ENCODE measurements at places on chromosomes 7 and 10. TPM values are rescaled to one million over a fixed set of nuclear protein-coding genes. Genes with fewer than 3 reads are reported as not detected.

GRCh38 chr7:27115221-27116026 is 12.9 kb upstream of the HOXA2 start:
- DNase-seq: no peak

DNA sequence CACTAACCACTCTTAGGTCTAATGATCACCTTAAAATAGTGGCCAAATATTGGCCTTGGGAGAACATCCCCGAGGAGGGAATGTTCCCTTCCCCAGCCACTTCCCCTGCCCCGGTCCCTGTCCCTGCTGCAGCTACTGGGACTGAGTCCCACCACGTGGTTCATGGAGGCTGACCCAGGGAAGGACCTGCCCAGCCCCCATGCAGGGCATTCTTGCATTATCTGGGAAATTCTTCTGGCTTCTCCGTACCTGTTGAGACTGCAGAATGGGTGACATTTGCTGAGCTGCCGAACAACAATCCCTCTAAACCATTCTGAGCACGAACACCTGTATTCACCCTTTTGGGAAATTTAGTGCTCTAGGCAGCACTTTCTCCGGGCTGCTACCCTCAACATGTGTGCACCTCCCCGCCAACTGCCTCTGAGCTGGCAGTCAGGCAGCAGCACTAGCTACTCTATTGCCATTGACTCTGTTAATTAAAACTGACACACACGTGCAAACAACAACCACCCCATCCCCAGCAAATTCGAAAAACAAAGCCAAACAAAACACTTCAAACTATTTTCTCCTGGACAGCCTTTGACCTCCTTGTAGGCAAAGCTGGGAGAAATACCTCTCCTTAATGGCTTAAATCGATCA is 567.4 kb upstream of the MKI67 start:
- DNase-seq: no peak

DNA sequence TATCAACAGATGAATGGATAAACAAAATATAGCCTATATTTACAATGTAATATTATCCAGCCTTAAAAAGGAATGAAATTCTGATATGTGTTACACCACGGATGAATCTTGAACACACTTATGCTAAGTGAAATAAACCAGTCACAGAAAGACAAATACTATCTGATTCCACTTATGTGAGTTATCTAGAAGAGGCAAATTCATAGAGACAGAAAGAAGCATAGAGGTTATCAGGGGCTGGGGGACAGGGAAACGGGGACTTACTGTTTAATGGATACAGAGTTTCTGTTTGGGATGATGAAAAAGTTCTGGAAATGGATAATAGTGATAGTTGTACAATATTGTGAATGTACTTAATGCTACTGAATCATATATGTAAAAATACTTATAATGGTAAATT is 329.9 kb downstream of the LRMDA start:
- no peak for DNase-seq

DNA sequence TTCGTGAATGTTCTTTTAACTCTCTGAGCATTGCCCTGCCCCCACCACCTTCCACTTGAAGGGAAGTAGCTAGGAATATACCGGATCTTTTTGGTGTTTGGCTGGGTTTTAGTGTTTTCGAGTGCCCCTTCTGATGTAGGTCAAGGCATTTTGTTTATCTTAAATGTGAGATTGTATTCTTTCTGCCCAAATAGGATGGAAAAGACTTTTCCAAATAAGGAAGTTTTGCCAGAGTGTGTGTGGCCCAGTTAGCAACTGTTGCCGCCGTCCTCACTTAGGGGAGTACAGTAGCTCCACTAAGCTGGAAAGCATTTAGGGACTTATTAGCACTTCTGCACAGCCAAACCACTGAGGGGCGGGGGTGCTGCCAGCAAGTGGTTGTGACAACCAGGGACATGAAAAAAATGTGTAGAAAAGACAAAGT is 29.8 kb upstream of the VCL start:
- peak; percentile 24 for DNase-seq

DNA sequence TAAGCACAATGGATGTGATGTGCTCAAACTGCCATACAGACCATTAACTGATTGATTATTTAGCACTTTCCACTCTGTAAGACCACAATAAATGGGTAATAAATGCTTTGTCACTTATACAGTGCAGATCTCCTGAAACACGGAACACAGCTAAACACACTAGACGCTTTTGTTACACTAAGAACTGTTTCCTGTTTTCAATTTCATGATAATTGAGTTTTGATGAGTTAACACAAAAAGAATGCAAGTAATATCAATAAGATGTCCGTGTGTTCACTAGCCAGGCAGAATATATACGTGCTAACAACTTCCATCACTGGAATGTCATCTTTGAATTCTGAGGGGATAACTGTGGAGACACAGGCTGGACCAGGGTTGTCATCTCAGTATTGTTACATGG is 178.8 kb downstream of the SKAP2 start:
- DNase-seq: no peak

The PBLD gene
- total RNA-seq: 4.2 TPM

The KIAA1549 gene
- total RNA-seq: 3.0 TPM

The PAX4 gene
- not detected for total RNA-seq

The PRF1 gene
- 0.79 TPM for total RNA-seq

GRCh38 chr7:117169907-117170306 is 153.0 kb downstream of the WNT2 start:
- no peak for DNase-seq

GRCh38 chr7:1144269-1144771 is 15.7 kb downstream of the ZFAND2A start:
- DNase-seq: no peak
